D721Med (cell line): ENCODE measurements at places on chromosomes 6 and 20.
A peak's percentile ranks its signal among the peaks of the same experiment; 100 is the strongest.

DNA sequence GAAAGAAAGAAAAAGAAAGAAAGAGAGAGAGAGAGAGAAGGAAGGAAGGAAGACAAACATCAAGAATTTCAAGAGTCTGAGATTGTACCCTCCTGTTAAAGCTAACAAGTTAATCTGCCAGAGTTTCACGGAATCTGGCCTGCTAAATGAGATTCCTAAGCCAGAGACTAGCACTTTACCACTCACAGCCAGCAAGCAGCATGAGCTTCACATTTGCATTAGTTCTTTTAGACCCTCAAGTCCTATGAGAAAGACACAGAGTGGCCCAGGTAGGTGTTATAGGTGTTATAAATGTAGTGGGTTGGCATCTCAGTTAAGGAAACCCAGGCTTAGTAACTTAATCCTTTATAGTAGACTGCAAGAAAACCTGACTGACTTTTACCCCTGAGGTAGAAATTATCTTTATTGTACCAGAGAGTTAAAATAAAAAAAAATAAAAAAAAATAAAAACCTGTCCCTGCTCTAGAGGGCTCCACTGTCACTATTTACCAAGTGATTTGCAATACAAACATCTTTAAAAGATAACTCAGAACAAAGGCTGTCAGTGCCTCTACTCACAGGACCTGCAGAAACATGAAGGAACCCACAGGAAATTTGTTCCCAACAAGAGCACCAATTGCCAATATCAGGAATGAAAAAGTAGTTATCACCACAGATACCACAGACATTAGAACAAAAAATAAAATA is 9.7 kb upstream of the IBTK start:
- DNase-seq: no peak

DNA sequence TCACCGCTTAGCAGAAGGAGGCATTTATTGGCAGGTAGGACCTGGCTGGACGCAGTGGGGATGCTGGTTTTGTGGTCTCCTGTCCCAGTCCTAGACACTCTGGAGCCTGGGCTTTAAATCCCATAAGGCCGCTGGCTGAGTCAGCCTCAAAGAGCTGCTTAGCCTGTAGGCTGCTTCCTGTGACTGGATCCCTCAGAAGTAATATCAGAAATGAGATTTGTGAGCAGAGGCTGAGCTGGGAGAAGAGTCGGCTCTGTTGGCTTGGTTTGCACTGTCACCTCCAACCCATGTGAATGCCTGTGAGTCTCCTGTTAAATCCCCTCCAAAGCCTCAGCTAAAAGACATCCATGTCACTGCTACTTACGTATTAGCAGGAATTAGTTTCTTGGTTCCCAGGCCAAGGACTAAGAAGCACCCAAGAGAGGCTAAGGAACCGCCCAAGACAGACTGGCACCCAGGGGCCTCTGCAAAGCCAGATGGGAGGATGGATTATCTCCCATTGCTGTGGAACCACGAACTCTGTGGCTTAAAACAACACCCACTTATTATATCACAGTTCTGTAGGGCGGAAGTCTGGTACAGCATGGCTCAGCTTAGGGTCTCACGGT is 289.4 kb downstream of the CDC5L start:
- peak; percentile 64 for DNase-seq

- no peak for DNase-seq
Measured at GRCh38 chr6:158018851-158019361, 37.2 kb downstream of the SYNJ2 start.

DNA sequence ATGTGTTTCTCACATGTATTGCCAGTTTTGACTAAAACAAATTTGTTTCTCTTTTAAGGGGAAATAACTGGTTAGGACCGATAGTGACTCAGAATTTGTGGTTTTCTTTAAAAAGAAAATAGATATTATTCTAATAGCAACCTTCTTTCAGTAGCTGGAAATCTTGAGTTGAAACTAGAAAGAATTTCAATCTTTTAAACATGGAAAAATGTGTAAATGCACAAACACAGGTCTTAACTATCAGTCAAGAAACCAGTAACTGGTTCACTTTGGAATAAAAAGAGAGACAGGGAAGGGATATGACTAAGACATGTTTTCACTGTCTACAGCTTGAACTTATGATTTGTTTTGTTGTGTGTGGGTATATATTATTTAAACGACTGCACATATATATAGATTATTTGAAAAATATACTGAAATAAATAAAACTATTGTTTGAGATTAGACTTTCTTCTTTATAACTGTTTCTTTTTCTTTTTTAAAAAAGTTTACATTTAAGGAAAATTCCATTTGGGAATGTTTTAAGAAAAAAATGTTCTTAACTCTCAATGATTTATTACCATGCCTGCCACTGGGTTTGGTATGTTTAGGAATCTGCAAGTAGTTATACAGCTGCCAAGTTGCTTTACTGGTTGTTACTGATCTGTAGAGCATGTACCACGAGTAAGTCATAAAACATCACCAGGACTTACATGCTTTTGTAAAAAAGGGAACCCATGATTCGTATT is 753.3 kb upstream of the MARCKS start:
- DNase-seq: no peak

GRCh38 chr6:99446076-99446475 is 21.0 kb upstream of the PNISR start:
- no peak for DNase-seq

- no peak for DNase-seq
Measured at GRCh38 chr6:138484018-138484731, 15.1 kb downstream of the NHSL1 start.

DNA sequence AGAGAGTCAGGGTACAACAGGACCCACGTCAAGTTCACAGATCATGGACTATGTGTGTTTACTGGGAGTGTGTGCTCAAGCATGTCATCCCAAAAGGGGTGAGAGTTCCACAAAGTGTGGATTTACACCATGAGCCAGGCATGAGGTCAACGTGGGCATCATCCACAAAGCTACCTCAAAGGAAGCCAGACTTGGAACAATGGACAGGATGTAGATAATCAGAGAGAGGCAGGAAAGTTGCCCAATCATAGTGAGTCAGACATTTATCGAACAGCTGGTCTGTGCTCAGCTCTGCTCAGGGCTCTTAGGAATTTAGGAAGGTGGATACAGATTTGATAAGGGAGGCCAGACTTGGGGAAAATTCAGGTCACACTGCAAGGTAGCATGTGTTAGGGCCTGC is 317.2 kb upstream of the CDYL start:
- no peak for DNase-seq

GRCh38 chr6:108435391-108435790 is 125.3 kb upstream of the FOXO3 start:
- no peak for DNase-seq

DNA sequence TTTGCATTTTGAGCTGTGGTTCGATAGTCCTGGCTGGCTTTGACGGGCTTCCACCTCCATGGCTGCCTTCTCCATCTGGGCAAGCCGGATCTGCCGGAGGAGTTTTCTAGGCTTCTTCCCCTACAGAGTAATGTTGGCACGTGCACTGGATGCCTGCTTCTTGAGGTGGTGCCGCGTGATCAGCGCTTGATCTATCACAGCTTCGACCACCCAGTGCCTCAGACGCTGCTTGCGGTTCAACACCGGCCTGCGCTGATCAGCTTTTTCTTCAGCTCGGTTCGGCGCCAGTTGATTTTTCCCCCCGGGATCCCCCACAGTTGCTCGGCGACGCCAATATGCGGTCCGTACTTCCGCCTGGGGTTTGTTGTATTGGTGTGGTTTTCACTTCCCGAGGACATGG is 23.5 kb downstream of the FBXO5 start:
- DNase-seq: no peak

DNA sequence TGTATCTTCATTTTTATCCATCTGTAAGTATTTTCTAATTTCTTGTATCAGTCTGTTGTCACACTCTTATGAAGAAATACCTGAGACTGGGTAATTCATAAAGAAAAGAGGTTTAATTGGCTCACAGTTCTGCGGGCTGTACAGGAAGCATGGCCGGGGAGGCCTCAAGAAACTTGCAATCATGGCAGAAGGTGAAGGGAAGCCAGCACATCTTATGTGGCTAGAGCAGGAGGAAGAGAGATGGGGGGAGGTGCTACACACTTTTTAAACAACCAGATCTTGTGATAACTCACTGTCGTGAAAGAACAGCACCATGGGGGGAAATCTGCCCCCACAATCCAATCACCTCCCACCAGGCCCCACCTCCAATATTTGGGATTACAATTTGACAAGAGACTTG is 10.9 kb upstream of the BCKDHB start:
- no peak for DNase-seq
